ENCODE measurements at places on chromosomes 5 and 9.

DNA sequence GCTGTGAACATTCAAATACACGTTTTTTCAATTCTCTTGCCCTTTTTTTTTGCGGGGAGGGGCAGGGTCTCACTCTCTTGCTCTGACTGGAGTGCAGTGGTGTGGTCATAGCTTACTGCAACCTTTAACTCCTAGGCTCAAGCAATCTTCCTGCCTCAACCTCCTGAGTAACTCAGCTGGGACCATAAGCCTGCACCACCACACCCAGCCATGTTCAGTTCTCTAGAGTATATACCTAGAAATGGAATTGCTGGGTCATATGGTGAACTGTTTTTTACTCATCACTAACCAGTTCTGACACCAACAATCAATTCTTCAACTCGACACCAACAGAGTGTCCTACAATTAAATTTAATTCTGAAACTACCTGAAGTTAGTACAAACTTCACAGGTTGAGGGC lies 85.5 kb upstream of the ZNF169 start:
- H3K27ac ChIP-seq: no peak overlapping the region
- H3K4me1 ChIP-seq: peaks cover 93% of the 10 kb centered on the region
- H3K27me3 ChIP-seq: no peaks in the 10 kb centered on the region
- H3K36me3 ChIP-seq: peaks cover 19% of the 10 kb centered on the region

DNA sequence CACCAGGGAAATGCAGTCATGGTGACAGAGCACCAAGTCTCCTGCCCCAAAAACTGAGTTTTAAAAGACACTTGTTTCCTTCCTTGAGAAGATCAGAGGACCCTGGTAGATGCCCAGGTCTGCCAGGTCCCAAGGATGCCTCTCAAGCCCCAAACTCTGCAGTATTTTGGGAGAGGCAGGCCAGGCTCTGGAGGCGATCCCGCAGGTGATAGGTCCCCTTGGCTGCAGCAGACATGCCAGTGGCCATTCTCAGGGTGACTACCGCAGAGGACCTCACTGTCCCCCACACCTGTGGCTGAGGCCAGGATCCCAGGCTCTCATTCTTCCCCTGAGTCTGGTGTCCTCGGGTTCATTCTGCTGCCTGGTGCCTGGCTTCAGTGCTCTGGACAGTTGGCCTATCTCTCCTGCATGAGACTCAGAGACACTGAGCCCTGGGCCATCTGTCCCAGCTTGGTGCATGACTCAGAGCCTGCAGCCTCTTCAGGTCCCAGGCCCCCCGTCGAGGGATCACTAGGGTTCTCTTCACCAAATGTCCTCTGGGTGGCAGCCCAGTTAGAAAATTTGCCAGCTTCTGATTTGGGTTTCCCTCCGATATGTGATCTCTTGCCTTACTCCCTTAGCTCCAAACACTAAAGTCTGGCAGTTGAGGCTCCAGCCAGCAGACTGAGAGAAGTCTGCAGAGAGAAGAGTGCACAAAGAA lies 59.7 kb upstream of the GARNL3 start:
- no peak for DNase-seq
- peaks cover 14% of the 10 kb centered on the region for H3K4me1 ChIP-seq
- no peak overlapping the region for H3K27ac ChIP-seq
- no peaks in the 10 kb centered on the region for H3K27me3 ChIP-seq
- no peaks in the 10 kb centered on the region for H3K36me3 ChIP-seq

- no peak for DNase-seq
- no peaks in the 10 kb centered on the region for H3K4me1 ChIP-seq
- H3K36me3 ChIP-seq: no peaks in the 10 kb centered on the region
- no peak overlapping the region for H3K4me3 ChIP-seq
- H3K27me3 ChIP-seq: no peaks in the 10 kb centered on the region
- H3K27ac ChIP-seq: no peak overlapping the region
Observed at GRCh38 chr5:178765753-178766300, 35.4 kb upstream of the ZNF354A start.

DNA sequence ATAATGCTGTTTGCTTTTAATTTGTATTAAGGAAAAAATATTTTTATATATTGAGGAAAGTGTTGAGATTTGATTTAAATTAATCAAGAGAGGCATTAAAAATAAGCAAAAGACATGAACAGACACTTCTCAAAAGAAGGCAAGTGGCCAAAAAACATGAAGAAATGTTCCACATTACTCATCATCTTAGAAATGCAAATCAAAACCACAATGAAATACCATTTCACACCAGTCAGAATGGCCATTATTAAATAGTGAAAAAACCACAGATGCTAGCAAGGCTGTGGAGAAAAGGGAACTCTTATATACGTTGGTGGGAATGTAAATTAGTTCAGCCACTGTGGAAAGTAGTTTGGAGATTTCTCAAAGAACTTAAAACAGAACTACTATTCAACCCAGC lies 45.9 kb downstream of the RANBP17 start:
- H3K4me3 ChIP-seq: no peak overlapping the region
- H3K36me3 ChIP-seq: no peaks in the 10 kb centered on the region
- no peaks in the 10 kb centered on the region for H3K4me1 ChIP-seq
- H3K27me3 ChIP-seq: no peaks in the 10 kb centered on the region
- H3K27ac ChIP-seq: no peak overlapping the region

DNA sequence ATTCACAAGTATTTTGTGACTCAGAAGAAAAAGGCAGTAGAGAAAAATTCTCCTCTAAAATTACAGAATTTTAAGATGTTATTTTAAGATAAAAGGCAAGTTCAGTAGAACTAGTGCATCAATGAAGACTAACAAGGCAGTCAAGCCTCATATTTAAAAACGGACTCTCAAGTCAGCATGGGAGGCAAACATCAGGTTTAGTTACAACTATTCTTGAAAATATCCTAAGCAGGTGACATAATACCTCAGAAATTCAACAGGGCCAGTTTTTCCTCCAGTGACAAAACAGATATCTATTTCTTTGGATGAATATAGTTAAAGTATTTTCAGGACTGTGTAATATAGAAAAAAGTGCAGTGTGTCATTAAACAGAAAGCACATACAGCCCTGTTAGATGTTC lies 194.0 kb upstream of the NMUR2 start:
- H3K36me3 ChIP-seq: no peaks in the 10 kb centered on the region
- H3K4me3 ChIP-seq: no peak overlapping the region
- DNase-seq: no peak
- H3K27ac ChIP-seq: no peak overlapping the region

- H3K36me3 ChIP-seq: no peaks in the 10 kb centered on the region
- no peaks in the 10 kb centered on the region for H3K27me3 ChIP-seq
- DNase-seq: no peak
- H3K4me3 ChIP-seq: no peak overlapping the region
- H3K27ac ChIP-seq: no peak overlapping the region
Observed at GRCh38 chr9:71295928-71296327, 174.5 kb upstream of the TRPM3 start.

GRCh38 chr9:136609838-136610311 lies 52.8 kb upstream of the EGFL7 start:
- H3K4me1 ChIP-seq: peaks cover 20% of the 10 kb centered on the region
- no peak for DNase-seq
- no peaks in the 10 kb centered on the region for H3K27me3 ChIP-seq
- H3K4me3 ChIP-seq: no peak overlapping the region
- no peaks in the 10 kb centered on the region for H3K36me3 ChIP-seq

DNA sequence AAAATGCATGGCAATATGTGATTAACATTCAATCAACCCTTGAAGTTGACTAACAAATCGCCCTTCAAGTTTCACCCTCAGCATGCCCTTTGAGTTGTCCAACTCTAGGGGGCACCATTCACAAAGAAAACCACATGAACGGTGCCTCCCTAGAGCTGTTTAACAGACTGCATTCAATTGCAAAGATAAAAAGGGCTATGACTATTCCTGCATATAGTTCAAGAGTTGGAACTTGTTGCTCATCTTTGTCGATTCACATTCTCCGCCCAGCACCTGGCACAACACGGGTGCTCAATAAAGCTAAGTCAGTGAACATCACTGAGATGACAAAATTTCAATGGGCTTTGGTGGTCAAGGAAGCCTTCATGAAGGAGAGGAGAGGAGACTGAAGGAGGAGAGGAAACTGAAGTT lies 69.6 kb upstream of the SLC30A5 start:
- H3K36me3 ChIP-seq: no peaks in the 10 kb centered on the region
- H3K4me3 ChIP-seq: no peak overlapping the region
- H3K27me3 ChIP-seq: no peaks in the 10 kb centered on the region
- no peaks in the 10 kb centered on the region for H3K4me1 ChIP-seq
- no peak for DNase-seq
- no peak overlapping the region for H3K27ac ChIP-seq

- no peaks in the 10 kb centered on the region for H3K27me3 ChIP-seq
- H3K4me1 ChIP-seq: no peaks in the 10 kb centered on the region
- no peaks in the 10 kb centered on the region for H3K36me3 ChIP-seq
- no peak overlapping the region for H3K27ac ChIP-seq
Observed at GRCh38 chr5:108881133-108881532, 133.4 kb downstream of the FER start.

DNA sequence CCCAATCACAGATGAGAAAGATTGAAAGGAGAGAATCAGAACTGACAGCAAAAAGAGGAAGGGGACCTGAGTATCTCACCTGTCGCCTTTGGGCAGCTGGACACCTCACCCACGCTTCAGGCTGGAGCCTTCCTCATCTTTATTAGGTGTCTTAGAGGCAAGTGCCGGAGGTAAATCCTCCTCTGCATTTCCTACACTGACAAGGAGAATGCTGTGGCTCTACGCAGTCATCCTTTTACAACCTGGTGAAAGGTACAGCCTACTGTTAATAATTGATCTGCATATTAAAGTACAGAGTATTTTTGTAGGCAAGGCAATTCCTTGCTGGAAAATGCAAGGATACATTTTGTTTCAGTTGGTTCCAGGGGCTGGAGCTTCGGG lies 34.8 kb downstream of the PRLR start:
- no peaks in the 10 kb centered on the region for H3K36me3 ChIP-seq
- H3K4me1 ChIP-seq: peaks cover 28% of the 10 kb centered on the region
- H3K27ac ChIP-seq: no peak overlapping the region
- no peak overlapping the region for H3K4me3 ChIP-seq
- no peaks in the 10 kb centered on the region for H3K27me3 ChIP-seq

DNA sequence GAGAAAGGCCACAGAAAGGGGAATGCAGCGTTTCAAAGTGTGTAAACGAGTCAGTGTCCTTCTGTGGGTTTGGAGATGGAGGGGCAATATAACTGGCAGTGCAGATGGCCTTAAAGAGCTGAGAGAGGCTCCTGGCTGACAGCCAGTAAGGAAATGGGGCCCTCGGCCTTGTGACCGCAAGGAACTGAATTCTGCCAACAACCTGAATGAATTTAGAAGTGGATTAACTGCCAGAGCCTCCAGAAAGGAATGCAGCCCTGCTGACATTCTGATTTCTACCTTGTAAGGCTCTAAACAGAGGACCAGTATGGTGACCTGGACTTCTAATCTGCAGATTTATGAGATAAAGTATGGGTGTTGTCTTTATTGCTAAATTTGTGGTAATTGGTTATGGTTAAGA lies 17.5 kb upstream of the NREP start:
- no peak for DNase-seq
- peaks cover 7% of the 10 kb centered on the region for H3K4me1 ChIP-seq
- no peaks in the 10 kb centered on the region for H3K27me3 ChIP-seq
- no peaks in the 10 kb centered on the region for H3K36me3 ChIP-seq
- H3K4me3 ChIP-seq: no peak overlapping the region
- H3K27ac ChIP-seq: no peak overlapping the region

DNA sequence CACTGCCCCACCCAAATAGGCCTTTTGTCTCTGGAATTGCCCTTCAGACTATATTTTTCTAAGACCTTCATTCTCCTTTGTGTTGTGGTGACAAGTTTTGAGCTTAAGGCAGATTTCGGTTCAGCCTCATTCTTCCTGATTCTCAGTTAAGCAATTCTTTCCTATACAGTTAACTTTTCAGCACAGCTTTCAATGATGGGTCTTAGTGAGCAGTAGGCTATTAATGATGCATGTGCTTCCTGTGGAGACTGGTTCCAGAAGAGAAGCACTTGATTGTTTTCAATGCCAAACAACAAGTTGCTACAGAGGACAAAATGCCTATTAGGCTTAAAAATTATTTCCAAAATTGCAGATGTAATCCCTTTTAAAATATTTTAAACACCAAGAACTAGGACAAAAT lies 47.7 kb upstream of the TLX3 start:
- H3K36me3 ChIP-seq: no peaks in the 10 kb centered on the region
- H3K27ac ChIP-seq: no peak overlapping the region
- H3K27me3 ChIP-seq: no peaks in the 10 kb centered on the region
- H3K4me3 ChIP-seq: no peak overlapping the region
- H3K4me1 ChIP-seq: no peaks in the 10 kb centered on the region

DNA sequence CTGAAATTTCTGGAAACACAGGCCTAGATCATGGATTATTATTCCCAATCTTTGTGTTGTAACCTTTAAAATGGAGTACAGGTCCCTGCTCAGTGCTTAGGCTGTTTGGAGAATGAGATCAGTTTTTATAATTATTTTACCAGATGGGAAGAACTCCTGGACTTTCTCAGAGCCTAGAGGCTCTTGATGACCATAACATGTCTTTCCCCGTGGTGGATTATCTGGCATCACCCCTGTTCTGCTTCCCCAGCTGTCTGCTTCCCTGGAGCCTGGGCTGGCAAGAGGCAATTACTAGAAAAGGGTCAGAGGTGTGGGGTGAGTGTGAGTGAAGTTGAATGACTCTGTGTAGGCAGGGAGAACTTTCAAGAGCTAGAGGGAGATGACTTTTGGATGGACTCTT lies 143.0 kb downstream of the CARTPT start:
- DNase-seq: no peak
- no peaks in the 10 kb centered on the region for H3K36me3 ChIP-seq
- H3K27ac ChIP-seq: no peak overlapping the region

DNA sequence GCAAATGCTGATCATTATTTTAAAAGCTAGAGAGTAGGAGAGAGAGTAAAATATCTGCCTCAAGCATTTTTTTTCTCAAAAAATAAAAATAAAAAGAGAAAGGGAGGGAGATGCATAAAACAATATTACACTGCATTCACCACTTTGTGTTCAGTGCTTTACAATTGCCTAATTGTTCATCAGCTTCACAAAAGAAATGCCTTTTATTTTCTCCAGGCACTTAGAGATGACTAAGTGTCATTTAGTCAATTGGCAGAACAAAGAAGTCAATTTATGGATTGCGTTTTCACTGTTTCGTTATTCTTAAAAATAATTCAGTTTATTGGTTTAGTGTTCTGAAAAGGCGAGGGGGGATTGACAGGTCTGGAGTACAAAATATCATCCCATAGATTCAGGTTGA lies 232.5 kb upstream of the CCNH start:
- no peaks in the 10 kb centered on the region for H3K27me3 ChIP-seq
- H3K27ac ChIP-seq: no peak overlapping the region
- H3K4me3 ChIP-seq: no peak overlapping the region
- H3K4me1 ChIP-seq: no peaks in the 10 kb centered on the region

- no peak overlapping the region for H3K27ac ChIP-seq
- no peaks in the 10 kb centered on the region for H3K36me3 ChIP-seq
- no peak overlapping the region for H3K4me3 ChIP-seq
- no peak for DNase-seq
- H3K4me1 ChIP-seq: no peaks in the 10 kb centered on the region
Observed at GRCh38 chr5:39157701-39158100, 61.7 kb downstream of the FYB1 start.

DNA sequence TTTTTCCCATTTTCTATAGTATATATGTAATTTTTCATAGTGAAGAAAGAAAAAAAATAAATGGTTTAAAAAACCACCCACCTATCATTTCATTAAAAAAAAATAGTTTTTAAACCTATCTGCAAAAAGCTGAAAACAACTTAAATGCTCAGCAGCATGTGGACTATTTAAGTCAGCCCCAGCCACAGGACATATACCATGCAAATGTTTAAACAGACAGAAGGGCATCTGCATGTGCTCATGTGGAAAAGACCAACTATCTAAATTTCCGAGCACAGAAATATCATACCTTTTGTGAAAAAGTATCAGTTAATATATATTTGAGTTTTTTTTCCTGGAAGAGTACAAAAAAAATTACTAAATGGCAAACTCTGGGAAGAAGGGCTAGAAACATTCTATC lies 143.4 kb downstream of the EPB41L4A start:
- H3K4me3 ChIP-seq: no peak overlapping the region
- H3K27ac ChIP-seq: no peak overlapping the region
- H3K27me3 ChIP-seq: no peaks in the 10 kb centered on the region
- H3K4me1 ChIP-seq: no peaks in the 10 kb centered on the region
- DNase-seq: no peak
- peaks cover 3% of the 10 kb centered on the region for H3K36me3 ChIP-seq
